ENCODE measurements at places on chromosomes 1 and 21.

- no peak for DNase-seq
Observed at GRCh38 chr21:33949516-33950430, 34.2 kb upstream of the ATP5PO start.

DNA sequence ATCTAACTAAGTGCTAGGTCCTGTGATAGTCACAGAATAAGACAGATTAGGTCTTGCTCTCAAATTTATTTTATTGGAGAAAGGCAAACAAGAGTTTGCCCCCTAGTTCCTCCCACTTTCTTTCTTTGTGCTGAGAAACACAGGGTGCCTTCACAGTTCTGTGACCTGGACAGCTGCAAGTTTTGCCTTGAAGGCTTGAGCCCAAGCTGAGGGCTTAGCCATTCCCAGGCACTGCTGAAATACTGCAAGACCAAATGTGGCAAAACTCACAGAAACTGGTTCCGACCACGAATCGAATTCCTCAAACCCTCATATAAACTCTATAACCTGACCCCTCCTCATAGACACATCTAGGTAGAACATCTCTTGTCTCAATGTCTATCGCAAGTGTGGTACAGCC lies 227.9 kb downstream of the RERE start:
- DNase-seq: no peak

DNA sequence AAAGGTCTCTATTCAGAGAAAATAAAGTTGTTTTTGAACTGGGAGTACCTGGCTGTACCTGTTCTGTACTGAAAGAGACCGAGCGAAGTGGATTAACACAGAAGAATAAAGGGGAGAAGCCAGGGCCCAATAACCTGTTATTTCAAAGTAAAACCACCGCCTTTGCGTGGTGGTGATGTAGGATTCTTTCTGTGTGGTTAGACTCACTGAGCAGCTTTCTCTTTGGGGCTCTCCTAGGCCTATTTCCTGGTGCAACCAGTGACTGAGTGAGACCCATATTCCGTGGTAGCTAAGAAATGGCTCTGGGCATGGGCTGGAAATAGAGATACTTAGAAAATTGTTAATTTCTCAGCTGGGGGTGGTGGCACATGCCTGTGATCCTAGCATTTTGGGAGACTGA lies 99.9 kb downstream of the XCL2 start:
- DNase-seq: no peak

- no peak for DNase-seq
Observed at GRCh38 chr21:26199456-26199855, 28.9 kb upstream of the APP start.

DNA sequence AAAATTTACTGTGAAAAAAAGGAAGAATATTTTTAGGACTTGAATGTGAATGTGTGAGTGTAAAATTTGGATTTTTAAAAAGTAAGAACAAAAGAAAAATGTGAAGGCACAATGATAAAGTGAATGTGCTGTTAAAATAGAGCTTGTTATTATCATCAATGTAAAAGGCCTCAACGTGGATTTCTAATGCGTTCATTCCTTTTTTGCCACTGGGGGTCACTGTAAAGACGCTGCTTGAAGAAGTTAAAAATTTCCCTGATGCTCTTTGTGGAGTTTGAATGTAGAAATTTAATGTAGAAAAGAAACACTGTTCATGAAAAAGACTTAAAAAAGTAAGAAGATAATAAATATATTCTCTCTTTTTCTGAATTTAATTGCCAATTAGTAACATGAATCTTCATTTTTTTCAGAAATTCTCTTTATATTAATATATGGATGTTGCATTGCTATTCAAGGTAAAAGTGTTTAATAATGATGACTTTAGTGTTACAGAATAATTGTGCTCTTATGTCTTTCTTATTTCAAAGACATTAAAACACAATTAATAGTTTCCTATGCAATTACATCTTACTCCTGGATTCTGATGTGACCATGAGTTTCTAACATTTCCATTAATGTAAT lies 161.5 kb downstream of the DNM3 start:
- peak; percentile 77 for DNase-seq

DNA sequence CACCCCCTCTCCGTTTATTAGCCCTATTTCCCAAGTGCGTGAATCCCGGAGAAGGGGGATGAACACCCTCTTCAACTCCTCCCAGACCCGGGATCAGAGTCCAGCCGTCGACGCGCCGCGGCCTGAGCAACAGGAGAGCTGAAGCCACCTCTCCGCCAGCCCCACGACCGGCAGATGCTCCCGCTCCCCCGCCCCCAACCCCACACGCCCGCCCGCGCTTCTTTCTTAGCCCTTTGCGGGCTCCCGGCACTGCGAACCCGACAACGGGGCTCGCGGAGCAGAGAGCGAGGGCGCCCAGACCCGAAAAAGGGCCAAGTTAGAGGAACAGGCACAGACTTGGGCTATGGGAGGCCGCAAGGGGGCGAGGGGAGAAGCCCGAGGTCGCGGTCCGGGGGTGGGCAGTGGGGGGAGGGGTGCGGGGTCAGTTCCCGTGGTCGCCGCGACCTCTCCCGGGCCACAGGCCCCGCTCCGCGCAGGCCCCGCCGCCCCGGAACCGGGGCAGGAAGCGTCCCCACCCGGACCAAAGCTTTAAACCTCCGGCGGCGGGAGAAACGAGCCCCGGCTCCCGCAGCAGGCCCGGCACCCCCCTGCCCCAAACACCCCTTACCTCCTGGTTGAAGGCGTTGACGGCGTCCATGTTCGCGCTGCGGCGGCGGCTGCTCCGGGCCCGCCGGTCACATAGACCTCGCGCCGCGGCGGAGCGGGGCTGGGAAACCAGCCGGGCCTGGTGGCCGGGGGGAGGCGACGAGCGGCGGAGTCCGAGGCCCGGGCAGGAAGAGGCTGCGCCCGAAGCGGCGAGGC lies 662 bp downstream of the SCAF4 start:
- no peak for DNase-seq

- DNase-seq: no peak
Observed at GRCh38 chr1:168091720-168092550, 44.8 kb downstream of the GPR161 start.

GRCh38 chr1:21818656-21819055 lies 6.6 kb downstream of the LDLRAD2 start:
- DNase-seq: no peak

DNA sequence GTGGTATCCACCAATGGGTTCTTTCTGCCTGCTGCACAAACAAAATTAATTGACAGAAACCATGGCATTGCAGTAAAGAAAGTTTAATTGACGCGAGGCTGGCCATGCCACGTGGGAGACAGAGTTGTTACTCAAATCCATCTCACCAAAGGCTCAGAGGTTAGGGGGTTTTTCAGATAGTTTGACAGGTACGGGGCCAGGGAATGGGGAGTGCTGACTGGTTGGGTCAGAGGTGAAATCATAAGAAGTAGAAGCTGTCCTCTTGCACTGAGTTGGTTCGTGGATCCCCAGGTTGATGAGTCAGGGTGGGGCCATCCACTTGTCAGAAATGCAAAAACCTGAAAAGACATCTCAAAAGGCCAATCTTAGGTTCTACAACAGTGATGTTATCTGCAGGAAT lies 941 bp upstream of the TBCE start:
- no peak for DNase-seq

- DNase-seq: no peak
Observed at GRCh38 chr1:12269351-12269750, 39.5 kb downstream of the VPS13D start.

- no peak for DNase-seq
Observed at GRCh38 chr1:170461762-170462384, 70.1 kb upstream of the GORAB start.

GRCh38 chr1:168243636-168244212 lies 17.9 kb downstream of the SFT2D2 start:
- no peak for DNase-seq

GRCh38 chr21:42496120-42496838 lies at the start of gene RSPH1:
Gene RSPH1, minus strand, starts transcription at chr21:42496224. Its CDS starts 38 bp downstream, at chr21:42496186.
- DNase-seq: peak; percentile 95

- no peak for DNase-seq
Observed at GRCh38 chr21:29639366-29640079, 300.3 kb downstream of the GRIK1 start.

GRCh38 chr1:97006044-97006661 lies 284.6 kb downstream of the PTBP2 start:
- no peak for DNase-seq

DNA sequence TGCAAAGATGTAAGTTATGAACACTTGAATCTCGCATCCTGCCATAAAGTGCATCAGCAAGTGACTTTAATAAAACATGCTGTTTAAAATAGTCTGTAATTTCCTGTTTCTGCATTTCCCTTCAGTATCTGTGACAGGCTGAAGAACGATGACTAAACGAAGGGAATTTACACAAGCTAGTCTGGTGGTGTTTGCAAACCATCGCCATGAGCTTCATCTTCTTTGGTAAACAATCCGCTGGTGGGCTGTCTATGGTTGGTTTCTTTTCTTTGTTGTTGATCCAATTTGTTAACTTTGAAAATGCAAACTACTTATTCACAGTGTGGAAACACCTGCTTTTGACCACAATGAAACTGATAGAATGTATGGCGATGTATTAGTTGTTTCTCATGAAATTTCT lies 13.9 kb downstream of the SERTAD4 start:
- DNase-seq: no peak

GRCh38 chr1:21098186-21098915 lies 78.3 kb downstream of the EIF4G3 start:
- DNase-seq: no peak

- peak; percentile 43 for DNase-seq
Observed at GRCh38 chr1:24199291-24199900, 12.3 kb upstream of the IFNLR1 start.

- no peak for DNase-seq
Observed at GRCh38 chr1:2368053-2368744, 23.2 kb downstream of the MORN1 start.

DNA sequence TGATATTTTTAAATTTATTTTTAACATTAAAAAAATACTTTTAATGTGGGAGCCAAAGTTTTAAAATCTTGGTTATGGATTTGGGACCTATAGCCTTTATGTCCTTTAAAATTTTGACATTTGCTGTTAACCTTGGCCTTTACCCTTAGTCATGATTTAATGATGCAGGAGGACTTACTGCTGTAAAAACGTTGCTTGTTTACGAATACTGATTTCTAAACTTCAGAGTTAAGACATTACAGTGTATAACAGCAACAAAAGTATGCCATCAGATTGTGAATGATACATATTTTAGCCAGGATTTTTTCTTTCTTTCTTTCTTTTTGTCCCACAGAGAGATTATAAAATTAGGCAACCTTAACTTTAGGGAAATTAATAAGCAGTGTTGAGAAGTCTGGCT lies 8.9 kb downstream of the RBM15 start:
- no peak for DNase-seq

GRCh38 chr1:66154394-66154793 lies 361.7 kb downstream of the PDE4B start:
- DNase-seq: no peak

- DNase-seq: no peak
Observed at GRCh38 chr21:36640174-36640720, 58.7 kb upstream of the SIM2 start.

- no peak for DNase-seq
Observed at GRCh38 chr1:31954607-31955283, 16.6 kb upstream of the PTP4A2 start.

GRCh38 chr21:25956993-25957714 lies 213.4 kb downstream of the APP start:
- DNase-seq: no peak

GRCh38 chr1:180498594-180498993 lies 3.8 kb downstream of the ACBD6 start:
- DNase-seq: no peak

DNA sequence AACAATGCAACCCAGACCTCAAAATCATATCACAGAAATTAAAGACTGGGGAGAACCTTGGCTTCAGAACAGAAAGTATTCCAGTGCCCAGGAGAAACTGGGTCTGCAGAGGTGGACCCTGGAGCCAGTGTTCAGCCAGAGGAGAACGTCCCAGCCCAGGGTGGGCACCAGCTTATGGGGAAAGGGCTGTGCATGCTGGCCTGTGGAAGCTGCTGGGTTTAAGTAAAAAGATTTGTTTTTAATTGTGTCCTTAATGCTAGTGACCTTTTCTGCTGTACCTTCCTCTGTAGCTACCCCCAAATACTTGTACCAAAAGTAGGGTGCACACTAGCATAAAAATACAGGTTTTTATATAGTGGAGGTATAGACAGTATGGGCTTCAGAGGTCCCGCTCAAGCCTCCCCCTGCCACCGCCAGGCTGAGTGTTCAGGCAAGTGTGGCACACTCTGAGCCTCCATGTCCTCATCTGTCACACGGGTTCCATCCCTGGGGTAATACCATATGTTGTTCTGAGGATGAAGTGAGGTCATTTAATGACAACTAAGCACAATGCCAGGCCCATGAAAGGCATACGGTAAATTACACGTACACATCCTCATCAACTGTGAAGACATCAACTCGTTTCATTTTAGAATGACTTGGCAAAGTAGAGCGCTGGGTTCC lies 47.0 kb downstream of the SLC37A1 start:
- DNase-seq: peak; percentile 88

GRCh38 chr1:224420106-224420505 lies 14.5 kb downstream of the WDR26 start:
- no peak for DNase-seq

DNA sequence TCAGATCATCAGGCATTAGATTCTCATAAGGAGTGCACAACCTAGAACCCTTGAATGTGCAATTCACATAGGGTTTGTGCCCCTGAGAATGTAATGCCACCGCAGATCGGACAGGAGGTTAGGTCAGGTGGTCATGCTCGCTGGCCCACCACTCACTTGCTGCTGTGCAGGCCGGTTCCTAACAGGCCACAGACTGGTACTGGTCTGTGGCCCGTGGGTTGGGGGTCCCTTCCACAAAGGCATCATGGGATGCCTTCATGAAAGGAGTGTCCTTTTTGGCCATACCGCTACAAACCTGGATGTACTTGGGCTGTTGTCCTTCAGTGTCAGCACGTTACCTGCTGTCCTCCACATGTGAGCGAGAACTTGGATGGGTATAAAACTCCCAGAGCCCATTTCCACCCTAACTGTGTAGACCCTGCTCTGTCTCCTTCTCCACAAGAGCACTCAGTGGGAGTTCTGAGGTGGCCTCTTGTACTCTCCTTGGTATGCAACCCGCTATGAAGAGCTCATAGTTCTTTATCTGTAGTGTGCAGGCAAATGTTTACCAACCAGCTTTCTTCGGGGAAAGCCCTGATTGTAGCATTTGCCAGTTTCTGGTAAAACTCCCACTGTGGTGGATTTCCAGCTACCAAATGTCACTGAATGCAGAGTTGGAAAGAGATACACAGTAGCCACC lies 41.7 kb upstream of the SLC19A1 start:
- DNase-seq: no peak

- DNase-seq: peak; percentile 37
Observed at GRCh38 chr1:91278754-91279153, 125.9 kb downstream of the HFM1 start.

- DNase-seq: no peak
Observed at GRCh38 chr1:233289676-233290075, 5.8 kb downstream of the PCNX2 start.

- DNase-seq: no peak
Observed at GRCh38 chr1:241045659-241046058, 311.3 kb downstream of the RGS7 start.

DNA sequence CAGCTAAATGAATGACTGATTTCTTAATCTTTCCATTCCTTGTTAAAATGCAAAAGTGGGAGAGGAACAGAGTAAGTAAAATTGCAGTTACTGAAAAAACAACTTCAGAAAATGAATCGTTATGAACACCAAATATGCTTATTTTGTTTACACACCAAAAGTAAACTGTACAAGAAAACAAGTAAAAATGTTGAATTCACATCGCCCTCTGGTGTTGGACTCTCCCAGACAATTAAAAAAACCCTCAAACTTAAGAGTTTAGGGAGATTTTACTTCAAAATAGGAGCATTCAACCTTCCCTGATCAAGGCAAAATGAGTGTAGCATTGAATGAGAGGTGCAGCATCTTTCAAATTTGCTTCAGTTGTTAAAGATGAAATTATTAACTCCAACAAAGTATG lies 19.4 kb upstream of the ESRRG start:
- no peak for DNase-seq

All from NCI-H1694 treated with DMSO at 0.1 percent for 48 hours (cell line).